ENCODE measurements at places on chromosomes 16 and 17. TPM values are rescaled to one million over a fixed set of nuclear protein-coding genes. Genes with fewer than 3 reads are reported as not detected.

DNA sequence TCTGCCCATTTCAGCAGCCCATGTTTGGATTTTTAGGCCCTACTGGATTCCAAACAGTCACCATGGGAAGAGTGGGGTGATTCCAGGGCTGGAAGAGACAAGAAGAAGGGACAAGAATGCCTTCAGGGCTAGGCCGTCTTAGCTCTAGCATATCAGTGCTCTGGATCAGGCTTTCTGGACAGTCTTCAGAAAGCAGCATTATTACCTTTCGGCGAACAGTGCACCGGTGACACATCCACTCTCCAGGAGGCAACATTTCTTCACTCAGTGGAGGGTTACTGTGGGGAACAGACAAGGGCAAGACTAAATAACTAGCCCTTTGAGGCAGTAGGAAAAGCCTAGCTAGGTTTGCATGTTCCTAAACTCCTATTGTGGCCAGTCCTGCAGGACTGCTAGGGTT is 23.9 kb upstream of the DHRS13 start:
- H3K36me3 ChIP-seq, result peaks cover 61% of the 10 kb centered on the region
- H3K4me1 ChIP-seq, result peaks cover 60% of the 10 kb centered on the region
- no peaks in the 10 kb centered on the region for H3K27me3 ChIP-seq
- peak overlapping the region; percentile 87 for H3K27ac ChIP-seq
- H3K4me3 ChIP-seq, result no peak overlapping the region

DNAH17 gene
- total RNA-seq, result 0.29 TPM

DNA sequence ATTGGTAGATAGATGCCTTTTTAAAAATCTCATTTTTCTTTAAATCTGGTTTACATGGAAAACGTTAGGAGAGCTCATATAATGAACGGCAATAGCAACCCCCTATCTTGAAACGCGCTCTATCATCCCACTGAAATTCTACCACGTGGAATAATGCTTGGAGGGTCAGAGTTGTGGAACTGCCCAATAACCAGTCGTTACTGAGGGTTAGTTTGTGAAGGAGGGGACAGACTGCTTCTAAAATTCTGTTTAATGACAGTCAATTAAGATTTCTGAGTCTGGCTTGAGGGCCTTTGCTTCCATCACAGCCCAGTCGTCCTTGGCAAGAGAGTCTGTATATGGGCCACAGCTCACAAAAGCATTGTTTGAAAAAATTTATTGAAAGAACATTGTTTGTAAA is 482 bp downstream of the IRF8 start:
- DNase-seq, result no peak
- H3K27ac ChIP-seq, result peak overlapping the region; percentile 76
- peaks cover 28% of the 10 kb centered on the region for H3K27me3 ChIP-seq
- H3K4me3 ChIP-seq, result peak overlapping the region; percentile 82
- peaks cover 44% of the 10 kb centered on the region for H3K4me1 ChIP-seq

DNA sequence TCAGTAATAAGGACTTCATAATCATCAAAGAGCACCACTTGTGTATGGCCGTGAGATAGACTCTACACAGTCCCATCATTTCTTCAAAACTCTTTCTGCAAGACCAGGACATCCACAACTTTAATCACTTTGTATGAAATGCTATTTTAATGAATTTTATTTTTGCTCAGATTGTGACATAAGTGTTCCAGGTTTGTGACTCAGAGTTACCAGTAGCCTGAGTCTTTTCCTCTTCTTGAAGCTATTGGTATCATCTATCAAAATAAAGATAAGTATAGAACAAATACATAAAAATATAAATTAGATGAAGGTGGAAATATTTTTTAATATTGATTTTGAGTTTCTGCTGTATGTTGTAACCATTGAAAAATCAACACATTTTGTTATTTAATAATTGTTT is 16.6 kb upstream of the VWA3A start:
- no peaks in the 10 kb centered on the region for H3K36me3 ChIP-seq
- H3K27ac ChIP-seq, result no peak overlapping the region
- no peak overlapping the region for H3K4me3 ChIP-seq
- DNase-seq, result no peak

All from activated CD4-positive, alpha-beta memory T cell treated with anti-CD3 and anti-CD28 coated beads for 36 hours (primary cell).